ENCODE measurements at places on chromosomes 7 and 10.
A peak's percentile ranks its signal among the peaks of the same experiment; 100 is the strongest.

GRCh38 chr7:133001727-133002126 lies 80.2 kb downstream of the CHCHD3 start:
- DNase-seq: no peak

DNA sequence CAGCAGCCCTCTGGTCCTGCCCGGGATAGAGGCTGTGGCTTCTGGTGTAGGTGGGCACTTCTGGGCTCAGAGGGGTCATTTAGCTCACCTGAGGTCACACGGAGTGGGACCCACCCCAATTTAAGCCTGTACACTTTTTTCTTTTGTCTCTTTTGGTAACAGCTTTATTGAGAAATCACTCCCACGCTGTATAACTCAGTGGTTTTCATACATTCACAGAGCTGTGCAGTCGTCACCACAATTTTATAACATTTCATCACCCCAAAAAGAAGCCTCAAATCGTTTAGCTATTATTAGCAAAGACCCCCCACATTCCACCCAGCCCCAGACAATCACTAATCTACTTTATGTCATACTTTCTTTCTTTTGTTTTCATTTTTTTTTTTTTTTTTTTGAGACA lies 62.3 kb downstream of the LHPP start:
- no peak for DNase-seq

- no peak for DNase-seq
These were observed 170.2 kb downstream of the PPP1R17 start for GRCh38 chr7:31857172-31857571.

DNA sequence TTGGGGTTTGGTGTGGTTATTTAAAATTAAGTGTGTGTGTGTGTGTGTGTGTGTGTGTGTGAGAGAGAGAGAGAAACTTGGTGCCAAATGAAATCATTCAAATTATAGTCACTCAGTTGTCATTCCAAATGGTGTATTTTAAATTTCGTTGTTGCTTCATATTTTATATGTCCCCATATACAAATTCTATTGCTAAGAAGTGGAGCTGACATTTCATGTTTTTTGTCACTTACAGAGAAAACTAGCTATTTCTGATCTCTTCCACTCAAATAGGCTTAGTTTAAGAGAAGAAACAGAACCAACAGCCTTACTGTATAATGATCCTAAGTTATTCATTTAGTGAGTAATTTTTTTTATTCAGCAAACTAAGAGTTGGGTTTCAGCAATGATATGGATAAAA lies 42.3 kb downstream of the CHRM2 start:
- no peak for DNase-seq

- no peak for DNase-seq
These were observed 13.8 kb downstream of the PSAP start for GRCh38 chr10:71837098-71837827.

DNA sequence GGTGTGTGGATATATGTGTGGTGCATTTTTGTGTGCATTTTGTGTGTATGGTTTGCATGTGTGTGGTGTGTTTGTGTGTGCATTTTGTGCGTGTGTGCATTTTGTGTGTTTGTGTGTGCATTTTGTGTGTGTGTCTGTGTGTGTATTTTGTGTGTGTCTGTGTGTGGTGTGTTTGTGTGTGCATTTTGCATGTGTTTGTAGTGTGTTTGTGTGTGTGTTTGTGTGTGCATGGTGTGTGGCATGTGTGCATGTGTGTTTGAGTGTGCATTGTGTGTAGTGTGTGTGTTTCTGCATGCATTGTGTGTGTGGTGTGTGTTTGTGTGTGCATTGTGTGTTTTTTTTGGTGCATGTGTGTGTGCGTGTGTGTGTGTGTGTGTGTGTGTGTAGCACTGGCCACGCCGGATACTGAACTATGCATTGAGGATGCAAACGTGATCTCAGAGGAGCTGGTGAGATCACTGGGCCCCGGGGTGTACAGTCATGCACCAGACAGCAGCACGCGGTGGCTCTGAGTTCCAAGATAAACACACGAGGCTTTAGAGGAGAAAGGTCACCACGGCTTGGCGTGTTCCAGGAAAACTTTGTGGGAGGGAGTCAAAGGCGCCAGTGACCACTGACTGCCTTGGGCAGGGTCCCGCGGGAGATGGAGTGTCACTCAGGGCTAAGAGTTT lies 106.6 kb upstream of the SHH start:
- no peak for DNase-seq

DNA sequence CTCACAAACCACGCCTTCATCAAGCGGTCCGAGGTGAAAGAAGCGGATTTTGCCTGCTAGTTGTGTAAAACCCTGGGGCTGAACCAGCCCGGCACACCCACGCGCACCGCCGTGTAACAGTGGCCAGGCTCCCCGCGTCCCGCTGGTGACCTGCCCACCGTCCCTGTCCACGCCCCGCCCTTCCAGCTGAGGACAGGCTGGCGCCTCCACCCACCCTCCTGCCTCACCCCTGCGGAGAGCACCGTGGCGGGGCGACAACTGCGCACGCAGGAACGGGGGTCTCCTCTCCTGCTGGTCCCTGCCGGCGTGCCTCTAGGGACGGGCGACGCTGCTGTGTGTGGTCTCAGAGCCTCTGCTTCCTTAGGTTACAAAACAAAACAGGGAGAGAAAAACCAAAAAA lies 16.9 kb upstream of the TSPAN33 start:
- DNase-seq: no peak

- no peak for DNase-seq
These were observed 378.4 kb upstream of the NRP1 start for GRCh38 chr10:33712825-33713224.

DNA sequence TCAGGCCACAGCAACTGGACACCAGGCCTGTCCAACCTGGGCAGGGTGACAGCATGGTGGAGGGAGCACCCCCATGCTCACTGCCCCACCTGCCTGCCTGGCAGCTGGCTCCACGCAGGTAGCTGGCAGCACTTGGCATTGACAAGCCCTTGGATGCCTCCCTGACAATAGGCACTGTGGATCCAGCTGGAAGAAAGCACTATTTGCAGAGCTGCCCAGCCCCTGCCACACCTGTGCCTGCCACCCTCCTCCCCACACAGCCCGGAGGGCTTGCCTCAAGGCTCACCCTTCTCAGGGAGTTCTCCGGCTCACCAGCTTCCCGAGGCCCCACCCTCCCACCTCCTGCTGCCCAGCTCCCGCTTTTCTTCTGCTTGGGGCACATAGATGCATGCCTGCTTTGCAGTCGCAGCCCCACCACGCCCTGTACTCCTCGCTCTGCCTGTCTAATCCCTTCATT lies 160.1 kb downstream of the NEURL1 start:
- no peak for DNase-seq

GRCh38 chr7:568031-568951 lies 48.6 kb upstream of the PDGFA start:
- DNase-seq: no peak

GRCh38 chr7:28078036-28078901 lies 102.3 kb downstream of the JAZF1 start:
- peak; percentile 52 for DNase-seq

DNA sequence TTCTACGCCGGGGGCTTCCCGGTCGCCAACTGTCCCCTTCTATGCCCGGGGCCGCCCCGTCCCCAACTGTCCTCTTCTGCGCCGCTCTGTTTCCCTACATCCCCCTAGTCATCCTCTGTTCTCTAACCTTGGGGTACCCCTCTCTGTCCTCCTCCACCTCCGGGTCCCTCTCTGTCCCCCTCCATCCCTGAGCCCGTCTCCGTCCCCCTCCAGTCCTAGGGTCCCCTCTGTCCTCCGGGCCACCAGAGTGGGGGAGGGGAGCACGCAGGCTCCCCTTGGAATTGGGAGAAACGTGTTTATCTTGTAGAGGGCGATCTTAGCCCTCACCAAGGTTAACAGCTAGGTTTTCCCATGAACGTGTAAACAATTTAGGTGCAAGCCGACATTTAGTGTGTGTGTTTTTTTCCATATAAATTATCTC lies 852 bp upstream of the KLF6 start:
- DNase-seq: peak; percentile 67

DNA sequence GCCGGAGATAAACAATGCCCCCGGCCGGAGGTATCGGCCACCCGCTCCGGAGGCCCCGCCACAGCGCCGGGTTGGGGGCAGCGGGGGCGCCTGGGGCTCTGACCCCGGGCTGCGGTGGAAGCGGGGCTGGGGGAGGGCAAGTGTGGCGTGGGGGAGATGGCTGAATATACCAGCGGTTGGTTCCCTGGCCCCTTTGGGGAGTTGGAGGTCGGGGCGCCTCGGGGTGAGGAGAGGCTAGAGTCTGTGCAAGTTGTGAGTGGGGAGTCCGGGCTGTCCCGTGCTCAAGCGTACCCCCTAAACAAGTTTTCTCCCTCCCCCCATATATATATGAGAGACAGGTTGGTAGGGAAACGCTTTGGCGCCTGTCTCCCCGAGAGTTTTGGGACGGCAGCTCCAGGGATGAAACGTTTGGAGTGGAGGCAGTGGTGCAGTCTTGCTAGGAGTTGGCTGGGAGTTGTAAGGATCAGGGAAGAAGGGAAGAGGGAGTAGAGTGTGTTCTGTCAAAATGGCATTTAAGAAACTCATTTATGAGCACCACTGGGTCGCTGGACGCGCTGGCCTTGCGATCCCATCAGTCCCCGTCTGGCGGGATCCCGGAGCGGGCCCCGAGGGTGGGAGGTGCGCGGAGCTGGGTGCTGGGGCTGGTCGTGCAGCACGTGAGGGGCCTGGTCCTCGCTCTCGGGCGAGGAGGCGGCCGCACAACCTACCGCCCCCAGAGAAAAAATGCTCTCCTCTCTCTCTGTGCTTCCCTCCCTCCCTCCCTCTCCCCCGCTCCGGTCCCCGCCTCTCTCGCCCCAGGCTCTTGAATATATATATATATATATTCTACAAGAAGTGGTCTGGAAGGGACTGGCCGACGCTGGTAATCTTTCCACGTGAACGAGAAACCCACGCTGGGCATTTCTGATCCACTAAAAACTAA lies 1.1 kb downstream of the TET1 start:
- no peak for DNase-seq

- no peak for DNase-seq
These were observed 7.0 kb downstream of the AIMP2 start for GRCh38 chr7:6015917-6016652.

GRCh38 chr7:133795068-133795665 lies 332.0 kb upstream of the LRGUK start:
- no peak for DNase-seq

- DNase-seq: no peak
These were observed 46.8 kb downstream of the TYW1B start for GRCh38 chr7:72781161-72781560.

- no peak for DNase-seq
These were observed 215.6 kb downstream of the CREB5 start for GRCh38 chr7:28627896-28628295.

DNA sequence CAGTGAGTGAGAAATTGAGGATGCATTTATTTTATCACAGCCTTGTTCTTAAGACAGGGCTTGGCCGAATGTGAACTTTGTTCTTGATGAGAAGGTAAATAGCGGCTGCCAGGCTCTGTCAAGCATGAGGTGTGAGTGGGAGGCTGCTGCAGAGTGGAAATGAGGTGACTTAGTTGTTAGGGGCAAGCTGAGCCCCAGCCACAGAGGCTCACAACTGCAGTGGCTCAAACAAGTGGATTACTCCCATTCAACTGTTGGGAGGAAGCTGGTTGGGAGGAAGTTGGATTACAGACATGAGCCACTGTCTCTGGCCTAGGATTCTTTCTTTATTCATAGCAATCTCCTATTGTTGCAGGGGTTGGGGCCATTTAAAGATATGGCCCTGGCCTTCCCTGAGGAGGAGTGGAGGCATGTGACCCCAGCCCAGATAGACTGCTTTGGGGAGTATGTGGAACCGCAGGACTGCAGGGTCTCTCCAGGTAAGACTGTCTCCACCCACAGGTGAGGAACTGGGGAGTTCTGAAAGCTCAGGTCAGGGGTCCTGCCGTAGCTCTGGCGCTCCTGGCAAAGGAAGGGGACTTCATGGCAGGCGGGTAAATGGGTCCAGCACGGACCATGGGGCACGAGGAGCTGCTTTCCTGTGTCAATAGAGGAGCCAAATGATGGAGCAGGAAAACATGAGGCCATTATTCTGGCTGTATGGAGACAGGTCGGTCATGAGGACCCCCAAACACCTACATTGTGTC lies 7.1 kb downstream of the ZSCAN25 start:
- DNase-seq: no peak

GRCh38 chr10:113160641-113161040 lies 210.6 kb downstream of the TCF7L2 start:
- no peak for DNase-seq

- DNase-seq: no peak
These were observed 34.1 kb downstream of the KCNMA1 start for GRCh38 chr10:77603534-77603927.

DNA sequence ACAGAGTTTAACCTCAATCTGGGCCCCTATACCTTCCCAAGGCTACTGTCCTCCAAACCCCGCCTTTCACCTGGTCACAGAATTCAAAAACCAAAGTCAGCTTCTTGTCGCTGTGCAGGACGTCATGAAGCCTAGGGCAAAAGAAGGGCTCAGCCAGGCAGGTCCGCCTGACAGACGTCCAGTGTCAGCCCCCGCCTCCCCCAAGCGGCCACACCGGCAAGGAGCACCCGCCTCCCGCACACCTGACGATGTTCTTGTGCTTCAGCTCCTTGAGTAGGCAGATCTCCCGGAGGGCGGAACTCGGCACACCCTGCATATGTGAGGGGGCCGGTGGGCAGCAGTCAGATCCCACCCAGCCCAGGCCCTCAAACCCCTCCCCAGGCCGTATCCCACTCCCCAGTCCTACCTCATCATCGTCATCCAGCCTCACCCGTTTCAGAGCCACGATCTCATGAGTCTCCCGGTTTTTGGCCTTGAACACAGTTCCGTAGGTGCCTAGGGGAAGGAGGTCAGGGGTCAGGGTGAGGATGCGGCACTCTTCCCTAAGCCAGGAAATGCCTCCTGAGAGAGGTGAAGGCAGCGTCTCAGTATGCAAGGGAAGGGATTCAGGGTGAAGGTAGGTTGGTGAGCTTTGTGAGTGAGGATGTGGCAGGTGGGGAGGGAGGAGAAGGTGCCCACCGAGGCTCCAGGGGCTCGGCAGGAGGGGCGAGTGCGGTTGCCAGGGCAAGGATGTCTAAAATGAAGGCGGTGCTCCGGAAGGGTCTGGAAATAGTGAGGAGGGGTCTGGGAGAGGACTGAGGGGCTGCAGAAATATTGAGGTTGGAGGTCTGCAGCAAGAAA lies 811 bp downstream of the CDK5 start:
- no peak for DNase-seq

DNA sequence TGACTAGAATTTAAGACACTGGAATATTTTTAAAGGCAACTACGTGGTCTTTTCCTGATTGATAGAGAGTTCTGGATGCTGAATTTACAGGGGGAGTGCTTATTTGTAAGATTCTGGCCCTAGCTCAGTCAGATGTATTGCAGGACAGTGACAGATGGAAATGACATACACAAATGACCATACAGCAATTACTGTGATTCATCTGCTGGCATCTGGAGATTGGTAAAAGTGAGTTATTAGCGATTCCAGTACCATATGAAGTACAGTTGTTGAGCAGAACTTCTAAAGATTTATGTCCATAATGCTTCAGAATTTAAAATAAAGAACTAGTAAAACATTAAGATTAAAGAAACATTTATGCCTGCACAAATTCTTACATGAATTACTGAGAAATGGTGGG lies 243.2 kb downstream of the CRPPA start:
- DNase-seq: no peak

DNA sequence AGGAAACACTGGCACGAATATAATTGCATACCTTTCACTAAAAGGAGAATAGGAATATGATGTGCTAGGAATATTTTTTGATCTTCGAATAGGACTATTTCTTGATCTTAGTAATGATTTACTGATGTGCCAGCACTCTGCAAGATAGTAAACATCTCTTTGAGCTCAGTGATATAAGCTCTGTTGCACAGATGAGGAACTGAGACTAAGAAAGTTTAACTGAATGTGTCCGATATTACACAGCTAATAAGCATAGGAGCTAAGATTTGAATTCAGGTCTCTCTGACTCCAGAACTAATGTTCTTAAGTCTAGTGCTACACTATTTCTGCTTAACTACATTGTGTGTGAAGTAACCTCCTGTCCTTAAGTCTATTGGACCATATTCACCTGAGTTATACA lies 98.4 kb upstream of the PTPRZ1 start:
- DNase-seq: no peak
